ENCODE measurements at places on chromosomes 5 and 9. TPM values are rescaled to one million over a fixed set of nuclear protein-coding genes. Genes with fewer than 3 reads are reported as not detected.

DNA sequence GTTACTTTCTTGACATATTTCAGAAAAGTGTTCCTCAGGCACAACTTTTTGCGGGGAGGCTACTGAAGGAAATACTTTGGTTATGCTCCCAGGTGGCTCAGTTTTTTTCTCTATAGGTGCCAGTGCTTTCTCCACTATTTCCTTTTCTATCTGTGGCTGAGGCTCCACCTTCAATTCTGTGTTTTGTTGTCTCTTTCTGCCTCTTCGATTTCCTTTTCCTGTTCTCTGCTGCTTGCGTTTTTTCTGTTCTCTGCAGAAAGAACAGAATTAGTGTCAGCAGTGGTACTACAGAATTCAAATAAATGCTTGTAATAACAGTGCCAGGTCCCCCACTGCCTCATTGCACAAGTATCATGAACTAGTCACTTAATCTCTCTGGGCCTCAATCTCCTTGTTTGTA, 7.0 kb downstream of the HEMGN start:
- DNase-seq: no peak

- DNase-seq: no peak
Measured at GRCh38 chr9:19379283-19379682, 753 bp downstream of the RPS6 start.

GRCh38 chr9:95778957-95779356, 96.5 kb upstream of the ERCC6L2 start:
- peak; percentile 93 for DNase-seq

DNA sequence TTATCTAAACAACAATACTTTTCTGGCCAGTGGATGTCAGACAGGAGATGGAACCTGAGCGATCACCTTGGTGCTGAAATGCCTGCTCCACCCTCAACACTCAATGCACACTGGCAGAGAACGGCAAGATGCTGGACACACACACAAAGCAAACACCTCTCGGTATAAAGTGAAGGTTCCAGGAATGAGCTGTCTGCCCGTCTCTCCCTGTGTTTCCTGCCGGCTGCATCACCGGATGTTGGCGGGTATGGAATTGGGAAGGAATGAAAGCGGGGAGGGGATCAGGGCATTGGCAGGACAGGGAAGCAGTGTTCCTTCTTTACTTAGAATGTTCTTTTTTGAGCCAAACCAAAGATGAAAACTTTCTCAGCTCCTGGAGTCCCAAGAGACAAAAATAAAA, 59.2 kb downstream of the MED10 start:
- DNase-seq: no peak

DNA sequence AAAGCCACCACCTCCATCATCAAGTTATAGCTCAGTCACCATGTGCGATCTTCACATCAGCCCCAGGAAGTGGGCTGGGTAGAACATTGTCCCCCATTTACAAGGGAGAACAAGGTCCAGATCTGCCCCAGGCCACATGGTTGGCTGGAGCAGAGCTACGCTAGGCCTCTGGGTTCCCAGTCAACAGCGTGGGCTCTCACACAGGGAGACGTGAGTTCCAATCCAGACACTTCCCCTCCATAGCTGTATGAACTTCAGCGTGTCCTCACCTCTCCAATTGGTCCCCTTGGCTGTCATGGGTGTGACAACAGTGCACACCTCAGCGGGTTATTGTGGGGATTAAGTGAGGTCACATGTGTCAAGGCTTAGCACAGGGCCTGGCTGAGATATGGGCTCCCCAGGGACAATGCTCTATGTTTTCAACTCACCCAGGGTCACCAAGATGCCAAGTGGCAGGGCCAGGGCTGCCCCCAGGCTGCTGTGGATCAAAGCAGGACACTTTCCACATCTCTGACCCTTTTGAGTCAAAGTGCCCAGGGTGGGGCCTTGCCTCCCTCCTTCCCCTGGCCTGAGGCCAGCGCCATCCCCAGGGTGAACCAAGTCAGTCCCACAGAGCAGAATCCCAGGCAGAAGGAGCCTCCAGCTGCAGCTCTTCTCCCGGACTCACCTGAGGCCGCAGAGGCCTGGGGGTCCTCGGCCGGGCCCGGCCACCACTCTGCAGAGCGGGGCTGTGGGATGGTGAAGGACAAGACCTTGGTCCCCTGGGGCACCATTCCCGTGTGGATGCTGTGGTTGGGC, 19.8 kb downstream of the AKNA start:
- no peak for DNase-seq

Gene SECISBP2
- total RNA-seq: 23.8 TPM

DNA sequence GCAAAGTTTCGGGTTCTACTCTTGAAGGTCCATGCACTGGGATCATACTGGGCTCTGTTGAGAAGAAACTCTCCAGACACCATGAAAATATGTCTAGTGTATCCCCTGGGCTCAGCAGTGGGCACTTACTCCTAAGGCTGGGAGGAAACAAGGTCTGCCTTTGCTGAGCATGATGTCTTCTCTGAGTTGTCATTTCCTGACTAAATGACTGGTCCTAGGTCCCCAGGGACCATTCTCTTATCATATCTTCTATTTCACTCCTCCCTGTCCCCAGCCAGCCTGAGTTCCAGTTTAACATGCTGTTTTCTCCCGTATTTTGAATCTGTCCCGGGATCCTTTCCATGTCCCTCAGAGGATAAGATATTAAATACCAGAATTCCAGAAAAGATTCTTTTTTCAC, 225.4 kb downstream of the MTRR start:
- no peak for DNase-seq

- DNase-seq: no peak
Measured at GRCh38 chr9:130480673-130481072, 35.9 kb downstream of the ASS1 start.

Gene NMRK1
- total RNA-seq: 24.8 TPM

- DNase-seq: no peak
Measured at GRCh38 chr5:135007749-135008363, 26.2 kb downstream of the PITX1 start.

- DNase-seq: no peak
Measured at GRCh38 chr9:128495296-128495695, 9.2 kb upstream of the GLE1 start.

- no peak for DNase-seq
Measured at GRCh38 chr9:134380542-134381271, 54.5 kb downstream of the RXRA start.

Gene OR1N2
- total RNA-seq: not detected

DNA sequence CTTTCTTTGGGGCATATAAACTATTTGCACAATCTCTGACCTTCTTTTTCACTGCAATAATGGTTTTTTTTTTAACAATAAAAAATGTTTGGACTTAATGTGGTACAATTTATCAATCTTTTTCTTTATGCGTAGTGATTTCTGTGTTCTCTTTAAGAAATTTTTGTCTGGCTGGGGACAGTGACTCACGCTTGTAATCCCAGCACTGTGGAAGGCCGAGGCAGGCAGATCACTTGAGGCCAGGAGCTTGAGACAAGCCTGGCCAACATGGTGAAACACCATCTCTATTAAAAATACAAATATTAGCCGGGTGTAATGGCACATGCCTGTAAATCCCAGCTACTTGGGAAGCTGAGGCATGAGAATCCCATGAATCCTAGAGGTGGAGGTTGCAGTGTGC, 72.3 kb downstream of the STK32A start:
- DNase-seq: no peak

DNA sequence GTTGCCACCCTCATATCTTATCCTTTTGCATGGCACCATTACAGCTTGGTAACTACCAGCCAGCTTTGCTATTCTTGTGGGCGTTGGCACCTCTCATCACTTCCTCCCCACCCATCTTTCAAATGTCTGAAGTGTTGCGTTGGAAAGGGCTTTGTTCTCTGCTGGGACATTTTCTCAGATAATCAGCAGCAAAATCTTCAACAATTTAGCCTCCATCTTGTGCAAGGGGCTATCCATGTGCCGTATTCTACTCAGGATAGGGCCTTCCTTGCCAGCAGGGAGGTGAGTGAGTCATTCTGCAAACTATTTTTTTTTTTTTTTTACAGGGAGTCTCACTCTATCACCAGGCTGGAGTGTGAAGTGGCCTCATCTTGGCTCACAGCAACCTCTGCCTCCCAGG, 62.1 kb upstream of the NUDT12 start:
- peak; percentile 64 for DNase-seq

GRCh38 chr5:158414333-158414762, 555.4 kb upstream of the CLINT1 start:
- no peak for DNase-seq

- DNase-seq: no peak
Measured at GRCh38 chr5:166535641-166536040, 1755.8 kb upstream of the WWC1 start.

DNA sequence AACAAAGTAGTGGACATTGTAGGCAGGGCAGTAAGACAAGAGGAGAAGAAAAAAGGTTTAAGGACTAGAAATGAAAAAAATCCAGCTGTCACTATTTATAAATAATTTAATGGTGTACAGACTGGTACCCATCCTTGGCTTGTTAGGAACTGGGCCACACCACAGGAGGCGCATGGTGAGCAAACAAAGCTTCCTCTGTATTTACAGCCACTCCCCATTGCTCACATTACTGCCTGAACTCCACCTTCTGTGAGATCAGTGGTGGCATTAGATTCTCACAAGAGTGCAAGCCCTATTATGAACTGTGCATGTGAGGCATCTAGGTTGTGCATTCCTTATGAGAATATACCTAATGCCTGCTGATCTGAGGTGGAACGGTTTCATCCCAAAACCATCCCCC, 62.6 kb upstream of the DMAC1 start:
- no peak for DNase-seq

Gene KIAA1958
- 21.8 TPM for total RNA-seq

DNA sequence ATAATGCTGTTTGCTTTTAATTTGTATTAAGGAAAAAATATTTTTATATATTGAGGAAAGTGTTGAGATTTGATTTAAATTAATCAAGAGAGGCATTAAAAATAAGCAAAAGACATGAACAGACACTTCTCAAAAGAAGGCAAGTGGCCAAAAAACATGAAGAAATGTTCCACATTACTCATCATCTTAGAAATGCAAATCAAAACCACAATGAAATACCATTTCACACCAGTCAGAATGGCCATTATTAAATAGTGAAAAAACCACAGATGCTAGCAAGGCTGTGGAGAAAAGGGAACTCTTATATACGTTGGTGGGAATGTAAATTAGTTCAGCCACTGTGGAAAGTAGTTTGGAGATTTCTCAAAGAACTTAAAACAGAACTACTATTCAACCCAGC, 45.9 kb downstream of the RANBP17 start:
- DNase-seq: peak; percentile 88

Gene IFNE
- 9.5 TPM for total RNA-seq

GRCh38 chr5:176650354-176650884, 3.1 kb downstream of the TSPAN17 start:
- no peak for DNase-seq

DNA sequence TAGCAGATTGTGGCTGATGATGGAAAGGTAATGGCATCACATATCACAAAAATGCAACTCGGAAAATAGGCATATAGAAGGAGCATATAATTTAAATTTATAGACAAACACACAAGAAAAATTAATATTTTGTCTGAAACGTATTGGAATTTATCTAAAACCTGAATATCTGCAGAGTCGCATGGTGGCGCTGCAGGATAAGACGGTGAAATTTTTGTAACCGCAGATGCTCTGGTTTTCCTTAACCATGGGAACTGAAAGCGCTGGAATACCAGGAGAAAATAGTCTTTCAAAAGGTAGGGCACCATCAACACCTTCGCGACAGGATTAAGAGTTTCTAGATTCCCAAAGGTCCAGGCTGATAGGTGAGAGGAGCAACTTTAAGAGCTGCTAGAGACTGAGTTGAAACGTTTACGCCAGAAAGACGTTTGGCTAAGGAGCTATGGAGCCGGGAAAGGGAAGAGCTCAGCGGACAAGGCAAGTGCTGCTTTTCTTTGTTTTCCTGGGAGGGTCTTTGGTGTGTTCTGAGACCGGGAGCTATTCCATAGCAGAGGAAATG, 11.0 kb upstream of the PCDHB15 start:
- no peak for DNase-seq

GRCh38 chr9:99176527-99177013, 45.2 kb downstream of the ALG2 start:
- DNase-seq: peak; percentile 69

- no peak for DNase-seq
Measured at GRCh38 chr5:179336126-179336870, 9.0 kb downstream of the ADAMTS2 start.

DNA sequence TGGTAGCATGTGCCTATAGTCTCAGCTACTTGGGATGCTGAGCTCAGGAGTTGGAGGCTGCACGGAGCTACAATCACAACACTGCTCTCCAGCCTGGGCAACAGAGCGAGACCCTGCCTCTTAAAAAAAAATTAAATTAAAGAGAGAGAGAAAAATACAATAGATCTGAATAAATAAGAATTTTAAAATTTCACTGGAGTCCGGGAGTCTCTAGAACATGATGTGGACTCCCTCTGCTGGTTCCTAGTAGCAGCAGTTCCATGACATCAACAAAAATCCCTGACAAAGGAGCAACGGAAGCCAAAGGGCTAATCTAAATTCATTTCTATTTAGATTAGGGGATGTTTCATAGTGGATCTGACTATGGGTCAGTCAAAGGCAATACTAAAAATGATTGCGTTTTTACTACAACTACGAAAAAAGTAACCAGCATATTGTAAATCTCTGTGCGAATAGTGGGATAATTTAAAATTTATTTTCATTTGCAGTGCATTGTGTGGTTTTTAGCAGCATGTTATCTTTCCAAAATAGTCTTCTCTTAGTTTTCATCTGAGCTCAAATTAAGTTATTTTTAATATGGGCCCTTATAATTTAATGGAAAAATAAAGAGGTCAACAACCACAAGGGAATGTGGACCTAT, 6.7 kb downstream of the INIP start:
- peak; percentile 48 for DNase-seq

DNA sequence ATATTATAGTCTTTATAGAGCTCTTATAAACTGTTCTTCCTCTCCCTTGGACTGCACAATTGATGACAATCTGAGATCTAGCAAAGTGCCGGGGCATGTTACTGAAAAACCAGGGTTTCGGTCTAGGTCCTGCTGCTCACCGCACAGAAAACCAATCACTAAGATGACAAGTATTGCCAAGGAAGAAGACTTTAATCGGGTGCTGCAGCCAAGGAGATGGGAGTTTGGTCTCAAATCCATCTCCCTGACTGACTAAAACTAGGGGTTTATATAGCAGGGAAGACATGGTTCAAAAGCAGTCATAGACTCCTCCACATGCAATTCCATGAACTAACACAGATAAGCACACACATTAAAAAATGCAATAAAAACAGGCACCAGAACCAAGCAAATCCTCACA, 390.6 kb downstream of the NFIB start:
- no peak for DNase-seq

DNA sequence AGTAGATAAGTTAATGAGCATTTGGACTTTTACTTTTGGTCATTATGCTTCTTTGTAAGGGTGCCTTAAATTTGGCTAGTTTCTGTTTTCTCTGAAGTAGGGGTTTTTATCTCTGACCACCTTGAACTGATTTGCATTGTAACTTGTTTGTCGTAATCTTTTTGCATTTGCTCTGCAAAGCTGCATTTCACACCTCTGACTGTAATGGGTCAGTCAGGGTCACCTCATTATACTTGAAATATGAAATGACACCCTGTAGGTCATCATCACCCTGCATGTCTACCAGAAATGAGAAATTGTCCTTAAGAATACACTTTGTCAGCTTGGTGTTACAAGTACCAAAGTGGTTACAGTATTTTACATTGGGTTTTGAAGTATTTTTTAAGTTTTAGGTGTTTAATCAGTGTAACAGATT, 74.0 kb downstream of the KCNN2 start:
- no peak for DNase-seq

Gene PDE8B
- 0.05 TPM for total RNA-seq
